ENCODE measurements at places on chromosomes 3 and 15.

DNA sequence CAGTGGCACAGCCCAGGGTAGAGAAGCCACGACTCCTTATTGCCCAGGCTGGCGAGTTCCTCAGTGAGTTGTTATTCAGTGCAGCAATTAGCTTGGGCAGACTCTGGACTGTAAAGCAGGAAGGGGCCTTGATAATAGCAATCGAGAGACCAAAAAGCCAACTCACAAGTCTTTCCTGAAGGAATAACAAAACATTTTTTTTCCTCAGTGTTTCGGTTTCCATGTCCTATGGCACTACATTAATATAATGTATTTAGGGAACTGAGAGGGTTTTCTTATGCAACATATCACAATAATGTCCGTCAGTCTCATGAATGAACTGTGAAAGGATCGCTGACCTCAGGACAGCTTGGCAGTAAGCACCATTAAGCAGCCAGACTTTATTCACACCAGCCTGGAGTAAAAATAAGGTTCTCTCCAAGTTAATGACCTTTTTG is 248.9 kb upstream of the TBL1XR1 start:
- no peak for DNase-seq

- no peak for DNase-seq
Observed at GRCh38 chr3:71153713-71154112, 429.8 kb downstream of the FOXP1 start.

GRCh38 chr3:192444096-192444790 is 283.1 kb downstream of the FGF12 start:
- DNase-seq: peak; percentile 66

DNA sequence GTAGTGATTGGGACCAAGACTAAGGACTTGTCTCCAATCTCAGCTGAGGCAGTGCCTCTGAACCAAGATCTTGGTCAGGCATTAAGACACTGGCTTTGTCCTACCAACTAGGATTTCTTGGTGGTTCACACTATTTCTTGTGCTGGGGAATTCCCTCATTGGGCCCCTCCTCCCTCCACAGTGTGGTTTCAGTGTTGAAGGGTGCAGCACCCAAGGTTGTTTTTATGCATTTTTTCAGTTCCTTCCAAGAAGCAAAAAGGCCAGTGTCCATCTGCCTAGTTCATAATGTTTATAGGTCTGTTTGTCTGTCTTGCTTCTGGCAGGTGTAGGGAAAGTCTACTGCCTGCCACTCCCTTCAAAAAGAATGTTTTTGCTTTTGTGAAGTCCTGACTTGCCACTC is 10.6 kb upstream of the ITPKA start:
- DNase-seq: no peak

- DNase-seq: peak; percentile 41
Observed at GRCh38 chr3:154862265-154862664, 217.9 kb upstream of the MME start.

DNA sequence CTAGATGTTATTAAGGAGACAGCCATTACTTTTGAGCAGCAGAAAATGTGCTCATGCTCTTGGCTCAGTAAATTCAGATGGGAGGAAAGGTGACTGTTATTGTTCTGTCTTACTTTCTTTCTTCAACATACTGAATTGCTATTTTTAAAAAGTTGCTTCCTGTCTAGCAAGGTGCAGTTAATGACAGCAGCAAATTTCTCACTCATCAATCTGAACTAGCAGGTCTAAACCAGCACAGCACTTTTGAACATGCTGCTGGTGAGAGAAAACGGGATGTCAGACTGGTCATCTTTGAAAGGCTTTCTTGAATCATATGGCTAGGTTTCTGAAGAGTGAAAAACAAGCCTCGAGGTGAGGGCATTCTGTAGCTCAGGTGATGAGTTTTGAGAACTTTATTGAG is 384.7 kb downstream of the MFSD1 start:
- no peak for DNase-seq

Measured in HTR-8/SVneo (cell line).